Right cardiac atrium (tissue), 5 donors: ENCODE measurements at places on chromosomes 11 and 22. TPM values are rescaled to one million over a fixed set of nuclear protein-coding genes. Genes with fewer than 3 reads are reported as not detected.

Gene PNPLA5
- polyA plus RNA-seq = not detected

Gene MED15
- 30.9 TPM for polyA plus RNA-seq

Gene KDM4E
- not detected for polyA plus RNA-seq

Gene KRTAP5-8
- not detected for polyA plus RNA-seq

Gene CABP2
- not detected for polyA plus RNA-seq

DNA sequence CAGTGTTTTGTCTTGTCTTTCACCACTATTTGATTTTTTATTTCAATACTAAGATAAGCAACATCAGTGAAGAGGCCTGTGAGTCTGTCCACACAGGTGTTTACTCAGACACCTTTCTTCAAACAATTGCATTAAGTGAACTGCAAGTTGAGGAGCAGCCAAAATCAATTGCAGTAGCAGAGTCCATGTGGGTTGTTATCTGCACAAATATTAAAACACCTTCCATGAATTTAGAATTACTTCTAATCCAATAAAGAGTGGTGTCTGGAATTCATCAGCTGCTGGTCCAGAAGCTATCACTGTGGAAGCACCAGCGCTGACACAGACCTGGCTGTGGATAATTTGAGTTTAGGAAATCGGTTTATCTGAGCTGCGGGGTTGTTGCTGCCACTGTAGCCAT is 83.5 kb upstream of the FAT3 start:
- no peak for DNase-seq

DNA sequence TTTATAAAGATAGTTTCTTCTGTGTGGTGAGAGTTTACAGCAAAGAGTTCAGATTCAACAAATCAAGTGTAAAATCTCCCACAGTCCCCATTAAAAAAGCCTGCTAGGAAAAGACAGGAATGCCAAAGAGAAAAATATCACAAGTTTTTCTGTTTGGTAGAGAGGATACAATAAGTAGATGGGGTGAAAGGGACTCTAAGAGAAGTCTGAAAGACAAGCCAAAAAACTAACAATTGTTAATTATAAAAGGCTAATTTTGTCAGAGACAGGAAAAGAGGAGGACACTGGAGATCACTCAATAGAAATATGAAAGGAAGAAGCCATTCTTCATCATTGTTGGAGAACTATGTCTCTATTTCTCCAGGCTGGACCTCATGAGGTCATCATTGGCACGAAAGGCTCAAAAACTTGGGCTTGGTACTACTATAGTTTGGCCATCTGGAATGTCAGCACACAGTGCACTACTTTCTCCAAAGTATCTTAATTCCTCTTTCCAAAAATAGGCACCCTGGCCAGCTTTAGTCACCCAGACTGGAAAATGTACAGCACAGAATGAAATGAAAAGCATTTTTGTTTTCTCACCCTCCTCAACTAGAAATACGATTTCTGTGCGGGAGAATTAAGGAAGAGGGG is 531 bp upstream of the SOX6 start:
- peak; percentile 37 for DNase-seq

DNA sequence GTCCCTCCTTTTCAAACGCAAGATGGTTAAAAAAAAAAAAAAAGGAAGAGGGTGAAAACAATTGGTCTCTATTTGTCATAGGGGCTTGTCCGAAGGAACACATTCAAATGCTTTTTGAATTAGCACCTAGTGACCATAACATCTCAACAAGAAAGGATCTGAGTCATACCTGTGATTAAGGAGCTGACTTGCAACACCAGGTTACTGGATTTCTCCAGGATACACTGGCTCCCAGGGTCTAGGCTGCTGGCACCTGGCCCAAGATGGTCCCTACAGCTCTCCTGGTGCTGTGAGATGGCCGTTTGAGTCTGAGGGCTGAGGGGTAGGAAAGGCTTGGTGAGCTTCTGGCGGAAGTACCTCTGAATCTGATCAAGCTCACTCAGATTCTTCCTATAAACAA is 28.4 kb upstream of the UCP3 start:
- DNase-seq = no peak

GRCh38 chr22:31049815-31050420 is 31.2 kb upstream of the SMTN start:
- no peak for DNase-seq

DNA sequence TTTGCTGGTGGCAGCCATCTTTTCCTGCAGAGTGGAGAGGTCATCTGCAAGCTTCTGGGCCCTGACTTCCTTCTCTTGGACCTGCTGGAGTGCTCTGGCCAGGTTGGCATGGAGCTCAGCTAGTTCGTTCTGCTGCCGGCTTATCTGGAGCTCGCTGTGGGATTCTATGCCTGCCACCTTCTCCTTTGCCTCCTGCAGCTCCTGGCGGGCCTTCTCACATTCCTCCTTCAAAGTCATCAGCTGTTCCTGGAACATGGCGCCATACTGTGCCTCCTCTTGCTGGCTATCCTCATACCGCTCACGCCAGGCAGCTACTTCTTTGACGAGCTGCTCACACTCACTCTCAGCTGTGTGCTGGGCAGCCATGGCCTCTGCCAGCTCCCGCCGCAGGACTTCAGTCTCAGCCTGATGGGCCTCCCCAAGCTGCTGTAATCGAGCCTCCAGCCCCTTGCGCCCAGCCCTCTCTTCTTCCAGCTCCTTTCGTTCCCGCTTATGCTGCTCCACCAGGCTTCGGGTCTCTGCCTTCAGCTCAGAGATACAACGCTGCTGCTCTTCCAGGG is 16.1 kb downstream of the IL18BP start:
- no peak for DNase-seq

DNA sequence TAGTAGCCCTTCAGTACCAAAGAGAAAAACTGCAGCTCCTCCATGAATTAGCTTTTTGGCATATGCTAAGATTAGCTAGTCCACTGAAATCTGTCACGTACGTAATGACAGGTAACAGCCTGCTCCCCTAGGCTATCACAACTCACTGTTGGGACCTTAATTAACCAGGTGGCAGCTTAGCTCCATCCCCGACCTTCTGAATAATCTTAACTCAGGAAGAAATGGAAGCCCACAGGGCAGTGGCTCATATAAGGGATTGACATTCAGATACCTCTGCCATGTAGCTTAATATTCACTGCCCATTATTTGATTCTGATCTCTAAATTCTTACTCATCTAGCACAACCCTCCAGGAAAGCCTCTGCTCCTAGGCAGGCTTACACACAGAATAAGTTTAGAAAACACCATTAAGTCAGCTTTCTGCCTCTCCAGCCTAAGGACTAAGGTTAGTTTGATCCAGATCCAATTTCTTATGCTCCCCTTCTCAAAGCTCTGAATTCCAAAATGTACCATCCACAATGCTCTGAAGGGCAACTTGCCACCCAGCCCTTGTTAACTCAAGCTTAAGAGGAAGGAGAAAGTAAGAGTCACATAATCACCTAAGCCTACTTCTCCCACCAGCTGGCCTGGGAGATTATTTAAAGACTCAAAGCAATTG is 5.0 kb downstream of the HSPA8 start:
- DNase-seq = no peak

- peak; percentile 68 for DNase-seq
Observed at GRCh38 chr22:17896586-17896985, 122.3 kb upstream of the BID start.

GRCh38 chr22:45451972-45452371 is 38.5 kb downstream of the RIBC2 start:
- DNase-seq = no peak

- no peak for DNase-seq
Observed at GRCh38 chr11:126029805-126030204, 32.9 kb downstream of the CDON start.

DNA sequence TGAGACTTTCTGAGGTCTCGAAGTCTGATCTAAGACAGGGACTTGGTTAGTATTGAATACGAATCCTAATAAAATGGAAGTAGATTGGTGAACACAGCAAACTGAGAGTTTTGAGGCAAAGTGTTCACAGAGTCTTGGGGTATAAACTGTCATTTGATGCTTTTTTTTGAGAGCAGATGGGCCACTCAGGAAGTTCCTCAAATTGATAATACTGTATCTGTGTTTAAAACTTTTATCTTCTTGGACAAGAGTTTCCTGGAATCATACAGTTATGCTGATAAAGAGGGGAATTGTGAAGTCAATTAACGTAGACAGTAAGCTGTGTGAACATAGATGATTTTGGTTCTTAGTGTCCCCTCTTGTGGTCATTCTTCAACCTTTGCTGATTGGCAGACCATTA is 80.0 kb upstream of the CLPB start:
- DNase-seq = no peak

DNA sequence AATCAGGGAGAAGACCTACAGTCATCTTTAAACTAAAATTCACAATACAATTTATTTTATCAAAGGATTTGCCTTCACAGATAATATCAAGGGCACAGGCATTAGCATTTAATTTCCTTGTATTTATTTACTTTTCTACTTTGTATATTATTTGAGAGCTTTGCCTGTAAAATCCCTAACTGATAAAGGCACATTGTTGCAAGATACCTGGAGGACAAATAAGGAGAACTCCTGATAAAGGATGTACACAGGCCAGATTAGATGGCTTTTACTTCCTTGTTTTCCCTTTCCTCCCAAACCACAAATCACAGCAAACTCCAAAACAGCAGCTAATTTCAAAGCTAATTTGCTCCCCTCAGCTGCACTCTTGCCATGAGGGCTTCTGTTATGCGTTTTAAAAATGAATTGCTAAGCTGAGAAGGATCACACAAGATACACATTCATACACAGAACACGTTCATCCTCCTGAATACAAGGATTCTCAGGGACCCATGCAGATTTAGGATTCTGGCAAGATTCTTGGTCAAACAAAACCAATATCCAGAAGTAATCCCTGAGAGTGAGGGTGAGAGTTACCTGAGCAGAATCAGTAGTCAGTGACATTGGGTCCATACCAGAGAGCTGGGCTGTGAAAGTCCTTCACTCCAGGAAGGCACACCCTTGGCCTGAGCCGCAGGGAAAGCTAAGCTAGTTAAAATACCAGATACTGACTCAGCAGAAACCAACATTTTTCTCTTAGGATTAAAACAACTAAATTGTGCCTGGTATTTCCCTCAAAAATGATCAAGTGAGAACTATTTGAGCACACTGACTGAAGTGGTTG is 100.3 kb upstream of the CLPB start:
- no peak for DNase-seq

DNA sequence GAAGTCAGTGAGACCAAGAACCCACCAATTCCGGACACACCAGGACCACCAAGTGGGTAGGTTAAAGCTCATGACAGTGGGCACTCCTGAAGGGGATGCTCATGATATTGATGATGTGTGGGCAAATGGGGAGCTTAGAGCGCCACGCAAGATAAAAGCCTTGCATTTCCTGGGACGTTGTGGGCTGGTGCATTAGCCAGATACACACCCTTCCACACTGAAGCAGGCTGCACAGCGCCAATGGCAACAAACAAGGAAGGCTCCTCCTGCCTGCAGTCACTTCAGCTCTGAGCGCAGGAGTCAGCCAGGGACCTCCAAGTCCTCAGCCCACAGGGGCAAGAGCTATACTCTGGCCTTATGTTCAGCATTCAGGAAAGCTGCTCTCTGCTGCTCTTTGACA is 20.6 kb downstream of the TMEM218 start:
- DNase-seq = no peak

- no peak for DNase-seq
Observed at GRCh38 chr22:27133019-27133431, 475.6 kb downstream of the MIAT start.

DNA sequence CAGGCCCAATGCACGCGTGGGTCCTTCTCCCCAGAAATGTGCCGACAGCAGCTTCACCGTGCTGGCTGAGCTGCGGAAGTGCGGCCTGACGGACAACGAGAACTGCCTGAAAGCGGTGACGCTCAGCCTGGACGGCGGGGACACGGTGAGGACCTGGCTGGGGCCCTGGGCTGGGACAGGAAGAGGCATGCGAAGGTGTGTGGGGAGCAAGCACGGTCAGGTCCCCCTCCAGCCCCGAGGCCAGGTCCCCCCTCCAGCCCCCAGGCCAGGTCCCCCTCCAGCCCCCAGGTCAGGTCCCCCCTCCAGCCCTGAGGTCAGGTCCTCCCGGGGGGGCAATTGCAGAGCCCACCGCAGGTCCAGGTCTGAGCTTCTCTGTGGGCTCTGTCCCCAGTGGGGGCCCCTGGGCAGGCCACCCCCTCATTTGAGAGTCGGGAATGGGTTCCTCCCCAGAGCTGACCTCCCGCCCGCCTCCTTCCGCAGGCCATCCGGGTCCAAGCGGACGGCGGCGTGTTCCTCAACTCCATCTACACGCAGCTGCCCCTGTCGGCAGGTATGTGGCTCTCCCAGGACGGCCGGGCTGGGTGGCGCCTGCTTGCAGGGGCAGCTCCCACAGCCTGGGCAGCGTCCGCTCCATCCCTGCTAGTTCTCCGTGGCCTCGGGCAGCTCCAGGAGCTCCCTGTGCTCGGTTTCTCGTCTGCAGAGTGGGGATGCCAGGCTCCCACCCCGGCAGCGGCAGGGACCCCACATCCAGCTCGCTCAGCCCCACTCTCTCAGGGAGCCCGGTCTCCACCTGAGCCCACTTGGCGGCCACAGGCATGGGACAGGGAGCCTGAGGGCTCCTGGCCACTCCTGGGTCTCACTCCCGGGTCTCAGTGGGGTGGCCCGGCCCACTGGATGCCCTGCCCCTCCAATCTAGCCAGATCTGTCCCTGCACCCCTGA is 7.9 kb downstream of the MUC5B start:
- DNase-seq = peak; percentile 53

DNA sequence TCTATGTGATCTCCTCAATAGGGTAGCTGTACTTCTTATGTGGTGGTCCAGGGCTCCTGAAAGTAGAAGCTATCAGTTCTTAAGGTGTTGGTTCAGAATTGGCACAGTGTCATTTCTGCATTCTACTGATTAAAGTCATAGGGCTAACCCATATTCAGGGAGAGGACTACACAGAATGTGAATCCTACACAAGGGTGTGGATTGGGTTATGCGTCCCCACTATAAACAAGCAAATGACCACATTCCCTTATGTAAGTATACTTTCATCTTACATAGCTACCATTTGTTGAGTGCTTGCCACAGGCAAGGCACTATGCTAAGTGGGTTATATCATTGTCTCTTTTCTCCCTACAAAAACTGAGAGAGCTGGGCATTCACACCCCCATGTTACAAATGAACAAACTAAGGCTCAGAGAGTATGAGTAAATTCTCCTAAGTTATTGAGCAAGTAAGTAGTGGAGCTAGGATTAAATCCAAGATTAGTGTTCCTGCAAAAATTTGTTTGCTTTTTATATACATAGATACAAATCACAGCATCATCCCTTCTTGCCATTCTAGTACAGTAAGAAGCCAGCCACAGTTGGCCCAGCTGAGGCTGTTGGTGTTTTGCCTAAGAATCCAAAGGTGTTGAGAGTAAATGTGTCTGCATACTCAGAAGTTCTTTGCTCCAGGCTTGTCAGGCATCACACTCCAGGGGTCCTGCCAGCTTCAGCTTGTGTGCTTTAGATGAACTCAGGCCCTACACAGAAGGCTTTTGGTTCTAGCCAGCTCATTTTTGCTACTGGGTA is 157.8 kb downstream of the KIF18A start:
- DNase-seq = no peak
